ENCODE measurements at places on chromosomes 3 and 15. TPM values are rescaled to one million over a fixed set of nuclear protein-coding genes. Genes with fewer than 3 reads are reported as not detected.

The AQP9 gene
- under 0.01 TPM for total RNA-seq

The AADAC gene
- total RNA-seq, result 0.43 TPM

The INKA1 gene
- 4.4 TPM for total RNA-seq

The GPR171 gene
- not detected for total RNA-seq

The CELSR3 gene
- total RNA-seq, result 2.4 TPM

The DENND6A gene
- total RNA-seq, result 11.6 TPM

The ZMYND10 gene
- 0.22 TPM for total RNA-seq

The ZNF621 gene
- total RNA-seq, result 23.6 TPM

The CLDN11 gene
- total RNA-seq, result 195 TPM

The SKOR1 gene
- 0.22 TPM for total RNA-seq

The CACNA1D gene
- under 0.01 TPM for total RNA-seq

The MEGF11 gene
- not detected for total RNA-seq

The COPB2 gene
- total RNA-seq, result 228 TPM

The VPS39 gene
- total RNA-seq, result 66.7 TPM

The SCAANT1 gene
- total RNA-seq, result not detected

The GABRG3 gene
- total RNA-seq, result not detected

The XCR1 gene
- not detected for total RNA-seq

The C3orf80 gene
- 5.7 TPM for total RNA-seq

The GOLGA6B gene
- total RNA-seq, result not detected

The FSIP1 gene
- total RNA-seq, result 0.88 TPM

Measured in placental pericyte (primary cell).